Activated CD4-positive, alpha-beta T cell treated with anti-CD3 and anti-CD28 coated beads, Interleukin-2, amount 10 ng/mL, durations not matched to agents 7 days and 5 days (primary cell): ENCODE measurements at places on chromosomes 16 and 17. TPM values are rescaled to one million over a fixed set of nuclear protein-coding genes. Genes with fewer than 3 reads are reported as not detected.

DNA sequence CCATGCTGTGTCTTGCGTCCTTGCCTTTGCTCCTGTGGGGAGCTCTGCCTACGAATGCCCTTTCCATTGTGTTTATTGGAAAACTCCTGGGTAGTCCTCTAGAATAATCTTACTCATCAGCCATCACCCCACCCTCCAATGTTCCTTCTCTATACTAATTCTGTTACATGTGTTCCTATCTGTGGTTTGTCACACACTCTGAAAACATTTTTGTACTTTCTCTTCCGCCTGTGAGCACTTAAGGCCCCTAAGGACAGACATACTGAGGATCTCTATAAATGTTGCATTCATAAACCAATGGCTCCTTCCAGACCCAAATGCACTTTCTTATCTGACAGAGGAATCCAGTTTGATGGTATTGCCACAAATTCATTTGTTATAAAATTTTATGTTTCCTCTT lies 53.9 kb upstream of the MON1B start:
- DNase-seq, result no peak

The ALKBH5 gene
- 102 TPM for total RNA-seq

The CA5A gene
- not detected for total RNA-seq

GRCh38 chr17:18187821-18188761 lies 4.5 kb downstream of the ALKBH5 start:
- no peak for DNase-seq

DNA sequence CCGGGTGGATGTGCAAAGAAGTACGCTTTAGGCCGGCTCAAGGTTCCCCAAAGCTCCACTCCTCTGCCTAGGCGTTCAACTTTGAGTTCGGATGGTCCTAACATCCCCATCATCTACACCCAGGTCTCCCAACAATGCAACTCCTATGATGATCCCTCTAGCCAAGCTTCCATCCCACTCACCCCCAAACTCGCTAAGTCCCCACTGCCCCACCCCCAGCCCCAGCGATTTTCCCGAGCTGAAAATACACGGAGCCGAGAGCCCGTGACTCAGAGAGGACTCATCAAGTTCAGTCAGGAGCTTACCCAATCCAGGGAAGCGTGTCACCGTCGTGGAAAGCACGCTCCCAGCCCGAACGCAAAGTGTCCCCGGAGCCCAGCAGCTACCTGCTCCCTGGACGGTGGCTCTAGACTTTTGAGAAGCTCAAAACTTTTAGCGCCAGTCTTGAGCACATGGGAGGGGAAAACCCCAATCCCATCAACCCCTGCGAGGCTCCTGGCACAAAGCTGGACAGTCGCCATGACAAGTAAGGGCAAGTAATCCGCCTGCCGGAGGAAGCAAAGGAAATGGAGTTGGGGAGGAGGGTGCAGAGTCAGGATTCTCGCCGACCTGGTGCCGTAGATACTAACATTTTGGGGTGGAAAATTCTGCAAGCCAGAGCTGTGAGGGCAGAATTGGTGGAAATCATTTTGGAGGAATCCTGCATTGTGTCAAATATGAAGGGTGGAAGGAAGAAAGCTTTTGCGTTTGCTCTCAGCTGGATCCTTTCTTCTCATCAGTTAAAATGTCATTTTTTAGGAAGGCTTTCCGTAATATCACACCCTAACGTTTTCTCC lies at the start of gene TP53:
TSS of gene TP53 (minus strand) at position 419 of the 836 bp plus-strand sequence. CDS start 10,896 bp downstream, outside the sequence.
- peak; percentile 94 for DNase-seq

The CD300E gene
- total RNA-seq, result not detected

GRCh38 chr16:89764711-89765201 lies 43.4 kb downstream of the ZNF276 start:
- peak; percentile 53 for DNase-seq

DNA sequence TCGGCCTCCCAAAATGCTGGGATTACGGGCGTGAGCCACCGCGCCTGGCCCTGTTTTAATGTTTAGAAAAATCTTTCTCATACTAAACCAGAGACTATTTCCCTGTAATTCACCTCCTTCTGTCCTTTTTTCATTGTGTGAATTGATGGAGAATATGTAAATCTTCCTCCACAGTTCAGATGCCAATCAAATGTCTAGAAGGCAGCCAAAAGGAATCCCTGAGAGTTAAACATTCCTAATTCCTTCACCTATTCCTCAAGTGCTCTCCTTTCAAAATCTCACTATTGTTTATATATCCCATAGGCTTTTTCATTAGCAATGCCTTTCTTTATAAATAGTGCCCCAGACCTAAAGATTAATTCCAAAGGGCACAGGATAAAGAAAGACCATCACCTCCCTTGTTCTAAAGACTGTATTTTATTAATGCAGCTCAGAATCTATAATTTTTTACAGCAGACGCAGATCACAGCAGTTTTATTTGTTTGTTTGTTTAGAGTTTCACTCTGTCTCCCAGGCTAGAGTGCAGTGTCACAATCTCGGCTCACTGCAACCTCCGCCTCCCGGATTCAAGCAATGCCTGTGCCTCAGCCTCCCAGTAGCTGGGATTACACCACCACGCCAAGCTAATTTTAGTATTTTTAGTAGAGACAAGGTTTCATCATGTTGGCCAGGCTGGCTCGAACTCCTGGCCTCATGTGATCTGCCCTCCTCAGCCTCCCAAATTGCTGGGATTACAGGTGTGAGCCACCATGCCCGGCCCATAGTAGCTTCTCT lies 30.5 kb downstream of the COPZ2 start:
- no peak for DNase-seq

The TMIGD1 gene
- total RNA-seq, result not detected

DNA sequence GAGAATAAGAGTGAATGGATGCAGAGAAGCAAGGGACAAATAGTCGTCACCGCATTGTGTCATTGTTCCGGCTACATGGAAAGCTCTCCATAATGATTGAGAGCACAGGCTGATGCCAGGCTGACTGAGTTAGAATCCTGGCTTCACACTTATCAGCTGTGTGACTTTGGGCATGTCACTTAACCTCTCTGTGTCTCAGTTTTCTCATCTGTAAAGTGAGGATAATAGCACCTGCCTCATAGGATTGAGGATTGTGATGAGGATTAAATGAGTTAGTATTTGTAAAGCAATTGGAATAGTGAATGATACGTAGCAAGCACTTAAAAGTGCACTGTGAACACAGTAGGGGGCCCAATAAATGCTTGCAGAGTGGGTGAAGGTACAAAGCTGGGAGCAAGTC lies 45.7 kb upstream of the LYRM9 start:
- no peak for DNase-seq

- DNase-seq, result no peak
Measured at GRCh38 chr16:27366687-27367460, 35.1 kb upstream of the IL21R start.

GRCh38 chr16:66459878-66460277 lies 32.8 kb downstream of the BEAN1 start:
- DNase-seq, result no peak

- peak; percentile 14 for DNase-seq
Measured at GRCh38 chr16:11252482-11252931, 3.5 kb downstream of the SOCS1 start.

- no peak for DNase-seq
Measured at GRCh38 chr16:16096121-16096857, 127.0 kb downstream of the ABCC6 start.

- DNase-seq, result no peak
Measured at GRCh38 chr17:8753136-8753975, 5.0 kb downstream of the SPDYE4 start.

The ZNF768 gene
- total RNA-seq, result 1.9 TPM

The KRTAP4-5 gene
- total RNA-seq, result not detected

GRCh38 chr17:41500131-41500911 lies 5.1 kb downstream of the KRT13 start:
- no peak for DNase-seq

The KRTAP17-1 gene
- total RNA-seq, result not detected

DNA sequence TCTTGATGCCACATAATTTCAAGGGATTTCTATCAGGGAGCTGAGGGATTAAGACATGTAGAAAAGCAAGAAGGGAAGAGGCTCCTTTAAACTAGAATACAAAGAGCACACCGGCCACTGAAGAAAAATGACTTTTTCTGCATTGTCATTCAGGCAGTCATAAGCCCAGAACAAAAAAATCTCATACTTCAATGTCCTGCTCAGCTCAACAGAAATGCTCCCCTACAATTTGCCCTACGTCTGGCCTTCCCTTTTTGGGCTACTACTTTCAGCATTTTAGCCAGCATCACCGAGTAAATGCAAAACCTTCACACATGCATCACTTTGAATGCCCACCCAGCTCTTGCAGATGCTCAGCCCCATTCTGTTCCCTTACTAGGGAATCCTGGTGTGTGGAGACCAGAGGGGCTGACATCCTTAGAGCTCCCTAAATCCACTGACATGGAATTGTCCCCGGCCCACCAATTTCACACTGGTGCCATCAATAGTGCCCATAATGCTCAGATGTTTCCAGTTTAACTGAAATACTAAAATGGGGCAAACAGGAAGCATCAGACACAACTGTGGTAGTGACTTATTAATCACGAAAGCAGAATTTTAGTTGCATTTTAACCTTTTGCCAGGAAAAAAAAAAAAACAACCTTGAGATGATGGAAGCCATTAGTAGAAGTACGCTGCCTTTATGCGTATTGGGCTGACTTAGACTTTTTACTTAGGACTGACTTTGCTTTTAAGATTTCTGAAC lies 2.7 kb downstream of the MAP3K14 start:
- no peak for DNase-seq

The KRT31 gene
- not detected for total RNA-seq

The REXO5 gene
- total RNA-seq, result 9.8 TPM
